ENCODE measurements at places on chromosomes 12 and 14. TPM values are rescaled to one million over a fixed set of nuclear protein-coding genes. Genes with fewer than 3 reads are reported as not detected.

The OAS2 gene
- not detected for total RNA-seq

The CLEC1A gene
- total RNA-seq, result not detected

The PKP2 gene
- total RNA-seq, result 3.6 TPM

The IL22 gene
- total RNA-seq, result not detected

The RHEBL1 gene
- 2.1 TPM for total RNA-seq

The TRPV4 gene
- total RNA-seq, result 3.5 TPM

The MEG3 gene
- 1.0 TPM for total RNA-seq

The SERPINA10 gene
- not detected for total RNA-seq

The IRAK3 gene
- total RNA-seq, result 0.61 TPM

The GALNT16 gene
- total RNA-seq, result 18.5 TPM

- DNase-seq, result peak; percentile 83
Measured at GRCh38 chr12:57452937-57453509, 2.1 kb upstream of the INHBE start.

GRCh38 chr12:54579696-54580333, 8.6 kb downstream of the PPP1R1A start:
- DNase-seq, result peak; percentile 97

- DNase-seq, result no peak
Measured at GRCh38 chr12:89225808-89226411, 126.4 kb downstream of the DUSP6 start.

GRCh38 chr14:77574446-77575115, 41.9 kb downstream of the SPTLC2 start:
- no peak for DNase-seq

DNA sequence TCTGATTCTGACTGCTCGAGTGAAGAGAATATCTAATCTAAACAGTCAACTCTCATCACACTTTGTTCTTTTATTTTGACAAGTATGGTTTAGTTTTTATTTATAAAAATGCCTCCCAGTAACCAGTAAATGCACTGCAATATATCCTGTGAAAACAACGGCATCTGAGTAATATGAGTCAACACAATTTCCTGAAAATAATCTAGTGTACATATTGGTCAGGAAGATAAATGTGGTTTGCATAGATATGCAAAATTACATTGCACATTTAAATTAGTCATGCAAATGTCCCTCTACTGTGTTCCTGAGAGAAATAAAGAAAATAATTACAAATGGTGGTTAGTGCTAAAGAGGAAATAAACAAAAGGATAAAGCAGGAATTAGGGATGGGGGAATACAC, 1190.7 kb upstream of the SEL1L start:
- no peak for DNase-seq

GRCh38 chr14:83461521-83461920, 1927.9 kb upstream of the SEL1L start:
- no peak for DNase-seq

- no peak for DNase-seq
Measured at GRCh38 chr12:80625051-80625450, 82.4 kb upstream of the MYF6 start.

DNA sequence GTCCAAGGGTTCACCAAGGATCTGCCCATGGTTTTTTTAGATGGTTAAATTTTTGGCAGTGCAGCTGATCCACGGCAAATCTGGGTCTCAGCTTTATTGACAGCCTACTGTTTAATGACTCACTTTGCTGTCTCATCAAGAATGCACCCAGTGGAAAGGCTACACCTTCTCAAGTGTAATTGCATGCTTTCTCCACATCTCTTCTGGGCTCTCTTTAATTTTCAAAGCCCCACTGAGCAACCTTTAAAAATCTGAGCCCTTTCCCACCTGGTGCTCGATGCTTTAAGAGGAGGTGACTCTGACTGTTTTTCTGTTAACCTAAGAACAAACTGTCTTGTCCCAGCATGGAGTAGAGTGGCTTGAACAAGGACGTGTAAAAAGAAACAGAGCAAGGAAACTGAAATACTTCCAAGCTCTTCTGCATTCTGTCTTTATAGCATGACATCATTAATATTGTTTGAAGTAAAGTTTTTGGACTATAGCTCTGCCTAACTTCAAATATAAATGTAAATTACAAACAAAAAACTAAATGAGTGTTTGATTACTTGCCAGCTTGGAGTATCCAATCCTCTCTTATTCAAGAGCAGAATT, 214.2 kb upstream of the KRR1 start:
- no peak for DNase-seq

DNA sequence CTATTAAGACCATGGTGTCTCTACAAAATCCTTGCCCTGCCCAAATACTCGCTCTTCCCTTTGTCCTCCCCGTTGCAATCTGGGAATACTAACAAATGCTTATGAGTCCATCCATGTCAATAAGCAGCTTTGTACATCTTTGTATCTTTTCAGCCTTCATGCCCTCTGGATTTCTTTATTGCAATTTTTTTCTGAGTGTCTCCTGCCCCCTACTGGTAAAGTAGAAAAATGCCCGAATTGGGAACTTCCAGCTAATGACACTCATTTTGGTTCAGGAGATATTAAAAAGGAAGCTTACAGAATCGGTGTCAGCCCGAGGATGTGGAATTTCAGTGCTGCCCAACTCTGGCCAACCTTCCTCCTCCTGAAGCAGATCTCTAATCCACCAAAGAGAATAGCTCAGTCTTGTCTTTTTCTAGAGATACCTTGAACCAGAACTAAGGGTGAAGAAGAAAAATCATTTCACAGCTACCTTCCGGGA, 46.0 kb downstream of the SH2B3 start:
- DNase-seq, result no peak

DNA sequence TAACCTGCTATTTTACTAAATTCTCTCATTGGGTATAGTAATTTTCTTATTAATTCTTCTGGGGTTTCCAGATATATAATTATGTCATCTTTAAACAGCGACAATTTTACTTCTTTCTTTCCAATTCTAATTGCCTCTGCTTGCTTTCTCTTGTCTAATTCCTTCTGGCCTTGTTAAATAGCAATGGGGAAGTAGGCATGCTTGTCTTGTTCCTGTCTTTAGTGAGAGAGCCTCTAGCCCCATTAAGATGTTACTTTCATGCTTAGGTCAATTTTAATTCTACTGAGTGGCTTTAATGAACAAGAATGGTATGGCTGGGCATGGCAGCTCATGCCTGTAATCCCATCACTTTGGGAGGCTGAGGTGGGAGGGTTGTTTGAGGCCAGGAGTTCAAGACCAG, 31.7 kb downstream of the LRTM2 start:
- DNase-seq, result no peak

GRCh38 chr14:105533811-105534498, 7.6 kb downstream of the TMEM121 start:
- no peak for DNase-seq

- DNase-seq, result peak; percentile 53
Measured at GRCh38 chr12:79373896-79374499, 316.8 kb downstream of the PAWR start.

- DNase-seq, result no peak
Measured at GRCh38 chr12:95185854-95186253, 31.4 kb downstream of the FGD6 start.

DNA sequence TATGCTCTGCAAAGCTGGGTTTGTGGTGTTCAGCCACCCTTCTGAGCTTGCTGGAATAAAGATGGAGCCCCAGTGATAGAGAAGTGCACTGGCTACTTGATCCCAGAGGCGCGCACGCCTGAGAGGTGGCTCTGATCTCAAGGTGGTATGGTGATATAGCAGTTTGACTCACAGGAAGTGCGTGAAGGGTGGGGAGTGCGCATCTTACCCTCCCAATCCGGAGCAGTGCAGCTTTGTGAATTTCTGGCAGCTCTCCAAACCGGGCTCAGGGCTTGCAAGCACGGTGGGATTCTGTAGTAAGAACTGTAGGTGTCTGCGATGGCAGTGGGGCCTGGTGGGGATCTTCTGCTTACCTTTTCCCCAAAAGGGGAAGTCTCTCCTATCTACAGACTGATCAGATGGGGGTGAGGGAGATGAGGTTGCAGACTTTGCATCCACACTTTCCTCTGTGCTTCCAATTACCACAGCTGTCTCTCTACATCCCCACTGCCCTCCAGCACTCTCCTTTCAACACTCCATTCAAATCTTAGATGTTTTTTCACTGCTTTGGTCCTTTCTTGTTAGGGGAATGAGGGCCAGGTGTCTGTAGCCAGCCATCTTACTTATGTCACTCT, 197.4 kb upstream of the SLC38A2 start:
- no peak for DNase-seq

DNA sequence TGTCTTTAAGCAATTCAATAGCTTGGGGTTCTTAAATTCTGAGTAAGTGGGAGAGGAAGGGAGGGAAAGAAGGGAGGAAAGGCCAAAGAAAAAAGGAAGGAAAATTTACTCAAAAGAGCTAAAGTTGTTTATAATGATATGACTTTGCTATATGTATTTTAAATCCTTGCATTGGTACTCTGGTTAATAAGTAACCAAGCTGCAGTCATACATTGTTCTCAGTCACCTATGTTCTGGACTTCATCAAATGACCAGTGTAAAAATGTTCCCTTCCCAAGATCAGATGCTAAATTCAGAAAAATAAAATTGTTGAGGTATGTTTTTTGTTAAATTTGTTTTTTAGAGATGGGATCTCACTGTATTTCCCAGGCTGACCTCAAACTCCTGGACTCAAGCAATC, 259.9 kb upstream of the CPNE8 start:
- DNase-seq, result no peak

- no peak for DNase-seq
Measured at GRCh38 chr12:90062799-90063198, 354.2 kb upstream of the ATP2B1 start.

DNA sequence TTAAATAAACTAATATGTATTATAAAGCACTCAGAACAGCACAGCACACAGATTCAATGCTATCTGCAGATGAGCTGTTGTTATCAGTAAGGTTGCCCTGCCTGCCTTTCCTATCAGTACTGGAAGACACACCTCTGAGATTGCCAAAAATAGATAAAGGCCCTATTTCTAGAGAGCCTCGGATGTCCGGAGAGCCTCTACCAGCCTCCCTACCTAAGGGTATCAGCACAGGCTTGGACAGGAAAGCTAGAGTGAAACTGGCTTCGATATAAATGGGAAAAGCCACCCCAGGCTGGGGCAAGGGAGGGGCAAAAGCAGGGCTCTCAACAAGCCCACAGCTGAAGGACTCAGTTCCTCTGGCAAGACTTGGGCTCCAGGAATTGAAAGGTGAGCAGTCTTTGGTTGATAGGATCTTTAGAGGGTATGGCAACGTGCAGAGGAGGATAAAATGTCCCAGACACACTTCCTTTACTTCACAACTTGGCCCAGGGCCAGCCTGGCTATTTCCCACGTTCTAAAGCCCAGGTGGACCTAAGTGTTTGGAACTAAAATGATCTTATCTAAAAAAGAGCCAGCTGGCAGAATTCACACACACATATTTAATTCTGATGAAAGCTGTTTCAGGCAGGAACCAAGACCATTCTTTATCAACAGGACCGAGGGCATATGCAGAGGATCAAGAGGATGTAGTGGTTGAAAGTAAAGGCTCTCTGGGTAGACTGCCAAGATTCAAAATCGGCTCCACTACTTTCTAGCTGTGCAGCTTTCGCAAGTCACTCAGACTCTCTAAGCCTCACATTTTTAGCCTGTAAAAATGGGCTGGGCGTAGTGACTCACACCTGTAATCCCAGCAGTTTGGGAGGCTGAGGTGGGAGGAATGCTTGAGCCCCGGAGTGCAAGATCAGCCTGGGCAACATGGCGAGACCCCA, 37.8 kb upstream of the ITPR2 start:
- no peak for DNase-seq

All from neural crest cell (in vitro differentiated cells).